Activated CD8-positive, alpha-beta T cell treated with anti-CD3 and anti-CD28 coated beads, Interleukin-2, amount 10 ng/mL, durations not matched to agents 7 days and 5 days (primary cell): ENCODE measurements at places on chromosomes 2 and 18.

DNA sequence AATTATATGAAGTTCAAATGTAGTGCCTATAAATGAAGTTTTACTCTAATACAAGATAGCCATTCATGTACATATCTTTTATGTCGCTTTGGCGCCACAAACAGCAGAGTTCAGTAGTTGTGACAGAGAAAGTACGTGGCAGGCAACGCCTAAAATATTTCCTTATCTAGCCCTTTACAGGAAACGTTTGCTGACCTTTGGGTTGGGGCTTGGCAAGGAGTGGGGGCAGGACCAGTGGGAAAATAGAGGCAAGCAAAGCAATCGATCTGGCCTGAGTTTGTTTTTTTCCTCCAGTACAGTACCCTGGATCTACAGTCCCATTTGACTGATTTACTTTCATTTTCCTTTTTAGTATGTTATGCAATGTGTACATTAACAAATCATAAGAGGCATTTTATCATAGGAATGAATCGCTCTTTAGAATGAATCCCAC, 13.1 kb downstream of the CCDC68 start:
- peaks cover 11% of the 10 kb centered on the region for H3K27me3 ChIP-seq
- H3K27ac ChIP-seq: peak overlapping the region; percentile 88
- peak overlapping the region; percentile 77 for H3K4me3 ChIP-seq
- DNase-seq: peak; percentile 35
- H3K4me1 ChIP-seq: peaks cover 17% of the 10 kb centered on the region

DNA sequence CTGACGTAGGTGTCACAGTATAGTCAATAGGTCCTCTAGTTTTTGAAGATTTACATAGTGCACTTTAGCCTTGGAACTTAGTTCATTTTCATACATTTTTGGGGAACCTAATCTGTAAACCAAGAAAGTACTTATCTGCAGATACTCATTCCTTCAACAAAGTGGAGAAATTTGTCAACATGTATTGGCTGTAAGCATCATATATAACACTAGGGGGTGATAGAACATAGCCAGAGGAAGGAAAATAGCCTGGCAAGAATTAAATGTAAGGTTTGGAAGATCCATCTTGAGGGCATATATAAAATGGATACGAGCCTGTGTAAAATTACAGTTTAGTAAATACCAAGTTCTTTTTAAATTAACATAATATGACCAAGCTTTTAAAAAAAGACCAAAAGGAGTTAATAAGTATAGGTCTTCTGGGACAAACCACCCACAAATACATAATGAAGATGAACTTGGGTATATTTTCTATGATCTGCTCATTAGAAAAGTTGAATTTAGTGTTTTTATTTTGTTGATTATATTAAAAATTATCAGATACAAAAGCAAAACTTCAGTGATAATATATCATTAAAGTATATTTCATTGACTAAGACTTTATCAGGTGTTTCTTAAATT, 18.2 kb downstream of the RPL37A start:
- peaks cover 5% of the 10 kb centered on the region for H3K36me3 ChIP-seq
- no peaks in the 10 kb centered on the region for H3K27me3 ChIP-seq
- no peak overlapping the region for H3K27ac ChIP-seq
- no peak overlapping the region for H3K4me3 ChIP-seq

GRCh38 chr2:197453914-197454398, 604 bp downstream of the COQ10B start:
- peaks cover 38% of the 10 kb centered on the region for H3K4me1 ChIP-seq
- H3K36me3 ChIP-seq: peaks cover 12% of the 10 kb centered on the region
- H3K27ac ChIP-seq: peak overlapping the region; percentile 100
- H3K27me3 ChIP-seq: no peaks in the 10 kb centered on the region
- H3K4me3 ChIP-seq: peak overlapping the region; percentile 96
- no peak for DNase-seq

- peaks cover 28% of the 10 kb centered on the region for H3K36me3 ChIP-seq
- no peak overlapping the region for H3K4me3 ChIP-seq
- peaks cover 2% of the 10 kb centered on the region for H3K4me1 ChIP-seq
- no peak for DNase-seq
Observed at GRCh38 chr2:143603035-143603655, 473.9 kb downstream of the ARHGAP15 start.

DNA sequence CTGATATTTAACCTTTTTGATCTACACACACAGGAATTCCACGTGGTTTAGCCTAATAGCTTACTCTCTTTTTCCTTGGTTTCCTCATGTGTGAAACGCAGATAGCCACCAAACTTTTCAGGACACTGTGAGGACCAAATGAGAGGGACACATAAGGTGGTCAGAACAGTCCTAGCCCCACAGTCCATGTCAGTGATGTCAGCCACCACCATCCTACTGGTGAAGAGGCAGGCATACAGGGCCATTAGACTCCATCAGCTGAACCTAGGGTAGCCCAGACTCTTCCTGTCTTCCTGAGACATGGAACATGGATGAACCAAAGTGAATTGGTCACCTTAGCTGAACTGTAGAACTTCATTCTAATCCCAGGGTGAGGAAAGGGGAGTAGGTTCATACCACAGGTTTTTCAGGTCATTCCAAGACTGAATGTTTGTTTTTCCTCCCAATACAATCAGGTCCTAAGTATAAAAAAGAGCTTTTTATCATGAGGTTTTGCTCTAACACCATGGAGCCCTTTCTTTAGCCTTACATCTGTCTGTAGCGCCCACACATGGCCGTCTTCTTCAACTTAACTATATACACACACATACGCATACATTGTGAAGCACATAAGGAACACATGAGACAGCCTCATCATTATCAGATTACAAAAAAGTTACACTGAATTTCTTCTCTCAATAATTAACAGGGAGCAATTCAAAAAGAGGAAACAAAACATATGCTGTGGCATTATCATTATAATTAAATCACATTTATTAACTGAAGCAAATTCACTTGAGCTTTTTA, 18.5 kb upstream of the NFE2L2 start:
- H3K27me3 ChIP-seq: no peaks in the 10 kb centered on the region
- no peak overlapping the region for H3K27ac ChIP-seq
- no peak for DNase-seq

DNA sequence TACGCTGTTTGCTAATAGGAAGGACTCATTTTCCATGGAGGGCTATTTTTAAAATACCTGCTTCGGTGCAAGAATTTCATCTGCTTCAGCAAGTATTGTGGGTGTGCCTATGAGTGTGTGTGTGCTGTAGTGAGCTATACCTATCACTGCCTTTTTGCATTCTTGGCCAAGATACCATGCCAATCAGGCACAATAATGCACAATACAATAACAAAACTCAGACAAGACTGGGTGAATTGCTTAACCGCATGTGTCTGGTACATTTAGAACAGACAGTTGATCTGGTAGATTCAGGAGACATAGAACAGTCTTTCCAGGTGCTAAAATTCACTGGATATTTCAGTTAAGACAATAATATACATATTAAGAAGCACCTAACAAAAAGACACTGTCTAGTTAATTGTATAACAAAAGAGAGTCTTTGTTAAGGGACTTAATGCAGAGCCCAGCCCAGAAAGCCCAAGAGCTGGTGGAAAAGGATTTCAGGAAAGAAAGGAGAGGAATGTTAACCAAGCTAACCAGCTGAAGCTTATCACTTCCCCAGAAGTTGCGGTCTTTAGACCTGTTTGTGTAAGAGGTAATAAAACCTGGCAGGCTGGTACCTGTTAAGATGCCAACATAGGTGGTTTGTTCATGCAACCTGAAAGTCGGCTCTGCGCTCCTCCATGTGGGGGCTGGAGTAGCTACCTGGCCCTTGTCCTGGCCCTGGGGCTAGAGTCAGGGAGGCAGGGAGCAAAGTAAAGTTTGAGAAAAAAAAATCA, 153.3 kb upstream of the RBMS1 start:
- H3K27ac ChIP-seq: no peak overlapping the region
- H3K4me3 ChIP-seq: no peak overlapping the region

- DNase-seq: no peak
- H3K4me1 ChIP-seq: no peaks in the 10 kb centered on the region
- H3K27ac ChIP-seq: no peak overlapping the region
- H3K27me3 ChIP-seq: peaks cover 3% of the 10 kb centered on the region
- no peaks in the 10 kb centered on the region for H3K36me3 ChIP-seq
- no peak overlapping the region for H3K4me3 ChIP-seq
Observed at GRCh38 chr2:54306556-54306955, 50.5 kb upstream of the TSPYL6 start.

DNA sequence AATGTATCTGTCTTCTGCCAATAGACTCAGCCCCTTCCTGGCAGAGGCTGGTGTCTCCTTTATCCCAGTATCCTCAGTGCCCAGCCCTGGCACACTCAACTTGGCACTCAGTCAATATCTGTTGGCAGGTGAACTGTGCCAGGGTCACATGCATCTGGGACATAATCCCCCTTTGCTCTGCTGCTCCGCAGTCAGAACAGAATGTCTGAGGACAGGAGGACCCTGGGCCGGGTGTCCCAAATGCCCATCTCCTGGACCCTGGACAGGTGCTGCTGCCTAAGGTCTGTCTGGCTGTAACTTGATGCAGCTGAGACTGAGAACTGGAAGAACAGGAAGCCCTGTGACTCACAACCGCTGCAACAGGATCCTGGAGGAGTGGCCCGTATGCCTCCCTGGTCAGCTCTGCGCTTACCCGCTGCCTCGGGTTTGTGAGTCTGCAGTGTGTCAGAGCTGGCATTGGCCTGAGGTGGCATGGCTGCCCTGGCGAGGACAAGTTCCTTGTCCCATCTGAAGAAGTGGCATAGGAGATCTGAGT, 11.4 kb downstream of the HK2 start:
- peaks cover 95% of the 10 kb centered on the region for H3K4me1 ChIP-seq
- peaks cover 38% of the 10 kb centered on the region for H3K36me3 ChIP-seq
- H3K4me3 ChIP-seq: peak overlapping the region; percentile 31
- peak overlapping the region; percentile 57 for H3K27ac ChIP-seq
- H3K27me3 ChIP-seq: no peaks in the 10 kb centered on the region

GRCh38 chr18:48815179-48815515, 135.6 kb downstream of the SMAD7 start:
- no peaks in the 10 kb centered on the region for H3K27me3 ChIP-seq
- H3K4me3 ChIP-seq: no peak overlapping the region
- no peak for DNase-seq
- peaks cover 47% of the 10 kb centered on the region for H3K4me1 ChIP-seq

DNA sequence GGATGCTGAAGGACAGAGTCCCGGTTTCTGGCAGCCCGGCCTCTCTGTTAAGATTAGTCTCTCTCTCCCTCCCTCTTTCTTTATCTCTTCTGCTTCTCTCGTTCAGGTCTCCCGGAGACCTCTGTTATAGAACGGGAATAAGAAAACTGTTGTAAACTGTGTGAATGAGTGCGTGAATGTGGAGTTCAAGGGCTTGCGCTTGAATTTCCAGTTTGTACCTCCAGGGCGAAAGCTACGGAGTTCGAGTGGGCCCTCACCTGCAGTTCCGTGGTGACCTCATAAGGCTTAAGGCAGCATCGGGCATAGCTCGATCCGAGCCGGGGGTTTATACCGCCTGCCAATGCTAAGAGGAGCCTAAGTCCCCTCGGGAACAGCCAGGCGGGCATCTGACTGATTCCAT, 26.4 kb downstream of the SKA1 start:
- H3K27me3 ChIP-seq: peaks cover 60% of the 10 kb centered on the region
- no peaks in the 10 kb centered on the region for H3K4me1 ChIP-seq
- no peaks in the 10 kb centered on the region for H3K36me3 ChIP-seq
- H3K4me3 ChIP-seq: no peak overlapping the region

- peaks cover 80% of the 10 kb centered on the region for H3K36me3 ChIP-seq
- DNase-seq: no peak
- no peak overlapping the region for H3K27ac ChIP-seq
- no peak overlapping the region for H3K4me3 ChIP-seq
Observed at GRCh38 chr2:161173541-161174194, 13.4 kb downstream of the TANK start.

GRCh38 chr2:29014811-29015421, 33.8 kb downstream of the TOGARAM2 start:
- H3K36me3 ChIP-seq: peaks cover 19% of the 10 kb centered on the region
- peaks cover 74% of the 10 kb centered on the region for H3K4me1 ChIP-seq
- no peaks in the 10 kb centered on the region for H3K27me3 ChIP-seq

- H3K36me3 ChIP-seq: no peaks in the 10 kb centered on the region
- no peak overlapping the region for H3K27ac ChIP-seq
- peaks cover 2% of the 10 kb centered on the region for H3K4me1 ChIP-seq
- no peaks in the 10 kb centered on the region for H3K27me3 ChIP-seq
- no peak for DNase-seq
Observed at GRCh38 chr2:36459725-36460137, 104.2 kb downstream of the CRIM1 start.

- peaks cover 32% of the 10 kb centered on the region for H3K36me3 ChIP-seq
- DNase-seq: no peak
- no peak overlapping the region for H3K27ac ChIP-seq
- no peak overlapping the region for H3K4me3 ChIP-seq
Observed at GRCh38 chr18:2985628-2986027, 27.3 kb downstream of the LPIN2 start.

DNA sequence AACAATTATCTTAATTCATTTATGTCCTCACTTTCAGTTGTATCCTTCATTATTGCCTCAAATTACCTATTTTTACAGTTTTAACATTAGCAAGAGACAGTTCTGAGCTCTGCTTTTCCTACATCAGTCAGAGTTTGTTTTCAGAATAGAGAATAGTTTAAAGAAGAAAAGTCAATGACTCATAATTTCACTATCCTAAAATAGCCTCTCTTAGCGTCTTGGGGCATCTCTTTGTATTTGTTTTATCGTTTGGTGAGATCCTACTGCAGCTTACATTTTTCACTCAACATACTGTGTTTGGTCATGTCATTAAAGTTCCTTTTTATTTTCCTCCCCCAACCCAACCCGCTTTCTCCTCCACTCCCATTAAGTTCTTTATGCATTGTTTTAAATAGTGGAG, 3.8 kb downstream of the SEC11C start:
- H3K36me3 ChIP-seq: no peaks in the 10 kb centered on the region
- H3K27ac ChIP-seq: no peak overlapping the region
- no peak overlapping the region for H3K4me3 ChIP-seq
- DNase-seq: no peak

GRCh38 chr2:219149667-219150066, 10.9 kb downstream of the NHEJ1 start:
- H3K4me3 ChIP-seq: no peak overlapping the region
- H3K27ac ChIP-seq: no peak overlapping the region
- H3K36me3 ChIP-seq: peaks cover 23% of the 10 kb centered on the region
- no peaks in the 10 kb centered on the region for H3K27me3 ChIP-seq
- H3K4me1 ChIP-seq: no peaks in the 10 kb centered on the region

GRCh38 chr18:76410660-76411417, 84.2 kb downstream of the ZNF516 start:
- peaks cover 8% of the 10 kb centered on the region for H3K4me1 ChIP-seq
- H3K27me3 ChIP-seq: no peaks in the 10 kb centered on the region
- H3K36me3 ChIP-seq: no peaks in the 10 kb centered on the region
- DNase-seq: no peak

- H3K4me3 ChIP-seq: no peak overlapping the region
- H3K27ac ChIP-seq: no peak overlapping the region
- DNase-seq: no peak
- H3K36me3 ChIP-seq: peaks cover 2% of the 10 kb centered on the region
- peaks cover 24% of the 10 kb centered on the region for H3K27me3 ChIP-seq
Observed at GRCh38 chr2:12929758-12930157, 213.0 kb downstream of the TRIB2 start.

DNA sequence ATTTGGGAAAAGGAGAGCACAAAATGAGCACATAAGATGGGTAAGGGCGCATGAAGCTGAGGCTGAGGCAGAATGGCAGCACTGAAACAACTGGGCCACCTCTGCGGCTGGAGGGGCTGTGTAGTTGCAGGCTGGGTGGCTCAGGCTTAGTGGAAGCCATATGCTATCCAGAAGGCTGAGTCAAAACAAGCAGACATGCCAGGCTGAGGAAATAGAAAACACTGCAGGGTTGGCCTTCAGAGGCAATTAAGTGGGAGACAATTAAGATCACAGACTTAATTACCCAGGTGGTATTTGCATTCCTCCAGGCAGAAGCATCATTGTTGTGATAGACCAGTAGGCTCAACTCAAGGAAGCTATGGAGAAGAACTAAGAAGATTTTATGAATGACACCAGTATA, 11.4 kb upstream of the XPO1 start:
- H3K36me3 ChIP-seq: no peaks in the 10 kb centered on the region
- H3K4me3 ChIP-seq: no peak overlapping the region
- no peak overlapping the region for H3K27ac ChIP-seq
- DNase-seq: no peak
- no peaks in the 10 kb centered on the region for H3K4me1 ChIP-seq
